ENCODE measurements at places on chromosomes 4 and X. TPM values are rescaled to one million over a fixed set of nuclear protein-coding genes. Genes with fewer than 3 reads are reported as not detected.

GRCh38 chrX:153926858-153927671 is 1.0 kb upstream of the ARHGAP4 start:
- peak; percentile 72 for DNase-seq

- DNase-seq: no peak
Measured at GRCh38 chr4:153451911-153452657, 14.1 kb upstream of the TMEM131L start.

ZNF185 gene
- total RNA-seq: 5.3 TPM

EGFL6 gene
- total RNA-seq: not detected

- DNase-seq: no peak
Measured at GRCh38 chr4:99966692-99967091, 16.6 kb upstream of the H2AZ1 start.

- no peak for DNase-seq
Measured at GRCh38 chrX:40021647-40022046, 76.1 kb downstream of the BCOR start.

CABS1 gene
- total RNA-seq: not detected

F9 gene
- not detected for total RNA-seq

DNA sequence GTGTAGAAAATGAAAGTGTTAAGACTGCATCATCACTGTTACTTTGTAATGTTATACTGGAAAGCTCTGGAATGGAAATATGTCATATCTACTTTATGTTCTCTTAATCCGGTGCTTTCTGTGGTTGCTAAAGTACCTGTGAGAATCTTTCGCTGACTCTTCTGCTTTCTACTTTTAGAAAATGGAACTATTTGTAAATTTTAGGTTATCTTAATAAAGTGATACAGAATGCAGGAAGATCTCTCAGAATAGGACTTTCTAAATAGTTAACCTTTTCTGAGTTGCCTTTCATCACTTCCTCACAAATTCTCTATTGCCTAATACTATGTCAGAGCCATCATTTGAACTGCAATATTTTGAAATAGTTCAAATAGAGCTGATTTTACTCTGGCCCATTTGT is 69.3 kb downstream of the BMP2K start:
- DNase-seq: no peak

DNA sequence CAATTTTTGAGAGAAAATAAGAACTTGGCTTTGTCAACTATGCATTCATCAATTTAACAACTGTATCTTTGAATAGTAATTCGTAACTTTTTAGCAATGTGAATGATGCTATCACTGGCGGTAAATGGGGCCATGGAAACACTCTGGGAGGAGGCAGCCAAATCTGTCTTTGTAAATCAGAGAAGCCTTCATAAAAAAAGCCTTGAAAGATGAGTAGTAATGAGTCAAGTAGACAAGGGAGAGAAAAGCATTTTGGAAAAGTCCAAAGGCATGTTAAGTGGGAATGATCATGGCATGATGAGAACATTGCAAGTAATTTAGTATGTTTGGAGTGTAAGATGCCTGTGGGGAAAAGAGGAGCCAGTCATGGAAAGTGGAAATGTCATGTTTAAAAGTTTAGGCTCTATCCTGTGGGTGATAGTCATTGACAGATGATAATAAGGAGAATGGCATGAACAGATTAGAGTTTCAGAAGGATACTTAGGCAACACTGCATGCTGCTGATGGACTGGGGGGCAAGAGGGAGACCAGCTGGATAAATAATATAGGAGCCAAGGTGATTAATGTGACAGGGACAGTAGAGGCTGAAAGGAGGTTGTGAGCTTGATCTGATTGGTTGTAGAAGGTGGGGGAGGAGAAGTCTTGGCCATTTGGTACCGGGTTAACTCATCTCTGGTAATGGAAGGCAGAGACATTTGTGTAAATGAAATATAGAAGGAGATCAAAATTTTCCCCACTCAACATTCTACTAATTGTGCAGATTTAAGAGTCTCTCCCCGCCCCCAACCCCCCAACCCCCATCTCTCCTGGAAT is 16.3 kb downstream of the SPRY1 start:
- DNase-seq: no peak

DNA sequence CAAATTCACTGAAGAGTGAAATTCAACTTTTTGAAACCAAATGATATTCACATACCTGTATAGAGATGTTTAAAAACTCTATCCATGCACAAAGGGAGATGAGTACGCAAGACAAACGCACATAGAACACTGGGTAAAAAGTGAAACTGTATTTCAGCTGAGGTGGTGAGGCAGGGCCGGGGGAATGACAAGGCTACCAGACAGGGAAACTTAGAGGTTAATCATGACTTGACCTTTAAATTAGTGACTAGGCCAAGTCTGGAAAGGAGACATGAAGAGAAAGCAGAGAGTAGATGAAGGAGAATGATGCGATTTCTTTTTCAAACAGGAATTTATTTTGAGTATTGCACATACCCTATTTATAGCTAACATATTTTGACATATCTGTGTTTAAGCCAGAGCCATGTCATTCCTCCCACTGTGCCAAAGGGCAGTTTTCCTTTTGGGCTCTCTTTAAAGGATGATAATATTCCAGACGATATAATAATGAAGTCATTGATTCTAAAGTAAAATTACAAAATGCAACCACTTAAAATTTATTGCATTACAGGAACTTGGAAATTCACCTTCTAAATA is 49.4 kb downstream of the ARHGEF6 start:
- DNase-seq: no peak

- DNase-seq: no peak
Measured at GRCh38 chr4:90824266-90825150, 697.3 kb downstream of the CCSER1 start.

GRCh38 chr4:158810487-158811215 is 41.8 kb downstream of the FNIP2 start:
- peak; percentile 93 for DNase-seq

ZNF718 gene
- total RNA-seq: 9.3 TPM

DNA sequence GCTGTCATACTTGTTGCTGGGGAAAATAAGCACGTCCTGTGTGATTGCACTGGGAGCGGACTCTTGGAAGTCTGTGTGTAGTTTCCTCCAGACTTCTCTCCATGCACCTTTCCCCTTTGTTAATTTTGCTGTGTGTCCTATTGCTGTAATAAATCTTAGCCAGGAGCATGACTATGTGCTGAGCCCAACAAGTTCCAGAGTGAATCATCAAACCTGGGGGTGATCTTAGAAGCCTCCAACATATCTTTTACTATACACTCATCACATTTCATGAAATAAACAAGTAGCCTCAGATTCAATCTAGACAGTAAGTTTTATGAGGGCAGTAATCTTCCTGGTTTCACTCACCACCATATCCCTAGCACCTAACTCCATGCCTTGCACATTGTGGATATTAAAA is 43.3 kb upstream of the FGF13 start:
- DNase-seq: no peak

- DNase-seq: no peak
Measured at GRCh38 chr4:27916452-27917184, 1056.0 kb downstream of the STIM2 start.

AKAP4 gene
- total RNA-seq: not detected

GRCh38 chrX:101029665-101030064 is 22.2 kb downstream of the TRMT2B start:
- DNase-seq: no peak

CTAG1B gene
- not detected for total RNA-seq

HS6ST2 gene
- total RNA-seq: 0.19 TPM

DNA sequence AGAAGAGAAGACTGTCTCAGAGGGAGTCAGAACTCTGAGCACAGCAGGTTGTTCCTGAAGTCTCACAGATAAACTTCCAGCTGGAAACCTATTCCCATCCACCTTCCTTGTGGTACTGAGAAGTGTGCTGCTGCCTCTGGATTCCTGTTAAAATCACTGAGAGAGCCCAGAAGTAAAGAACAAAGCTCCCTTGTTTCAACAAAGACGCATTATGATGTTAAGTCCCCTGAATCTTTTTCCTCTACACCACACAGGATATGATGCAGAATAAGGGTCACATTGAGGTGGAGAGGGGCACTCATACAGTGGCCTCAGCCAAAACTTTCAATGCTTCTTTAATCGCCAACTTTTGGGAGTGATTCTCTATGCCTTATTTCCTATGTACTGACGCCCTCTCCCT is 321.0 kb downstream of the OPHN1 start:
- DNase-seq: peak; percentile 43
